Heart right ventricle (tissue), 16 donors: ENCODE measurements at places on chromosomes 1 and 21. TPM values are rescaled to one million over a fixed set of nuclear protein-coding genes. Genes with fewer than 3 reads are reported as not detected.

TMEM269 gene
- not detected for polyA plus RNA-seq

ITGB2 gene
- polyA plus RNA-seq: 12.7 TPM

DNA sequence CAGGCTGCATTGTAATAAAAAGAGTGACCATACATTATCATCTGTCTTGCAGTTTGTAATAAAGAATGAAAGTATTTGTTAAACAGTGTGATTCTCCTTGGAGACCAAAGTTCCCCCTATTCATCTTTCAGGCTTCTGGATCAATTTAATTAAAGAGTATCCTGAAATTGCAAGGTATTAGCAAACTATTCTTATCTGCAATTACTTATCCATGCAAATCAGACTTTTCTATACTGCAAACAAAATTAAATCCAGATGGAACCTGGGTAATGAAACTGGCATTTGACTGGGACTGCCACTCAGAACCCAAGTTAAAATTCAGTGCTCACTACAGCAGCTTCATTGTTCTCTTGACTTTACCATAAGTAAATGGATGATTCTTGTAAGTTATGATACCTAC is 37.1 kb downstream of the JAK1 start:
- DNase-seq: no peak

- no peak for DNase-seq
Measured at GRCh38 chr1:85396194-85396593, 68.8 kb downstream of the DDAH1 start.

GRCh38 chr1:56773341-56774066 is 45.7 kb downstream of the FYB2 start:
- no peak for DNase-seq

GRCh38 chr1:67226688-67227087 is 60.4 kb downstream of the IL23R start:
- no peak for DNase-seq

PEAR1 gene
- polyA plus RNA-seq: 6.2 TPM

GNAT2 gene
- polyA plus RNA-seq: 0.04 TPM
